Naive thymus-derived CD8-positive, alpha-beta T cell (primary cell): ENCODE measurements at places on chromosomes 7 and 10.

- peak; percentile 67 for DNase-seq
These were observed 816 bp downstream of the TECPR1 start for GRCh38 chr7:98251231-98251600.

- no peak for DNase-seq
These were observed at the start of gene ADCK2 for GRCh38 chr7:140672382-140673062. ADCK2 (plus strand) TSS chr7:140672945; CDS start chr7:140673331, 386 bp downstream.

GRCh38 chr7:76076995-76077394 is 29.1 kb downstream of the MDH2 start:
- DNase-seq, result no peak

DNA sequence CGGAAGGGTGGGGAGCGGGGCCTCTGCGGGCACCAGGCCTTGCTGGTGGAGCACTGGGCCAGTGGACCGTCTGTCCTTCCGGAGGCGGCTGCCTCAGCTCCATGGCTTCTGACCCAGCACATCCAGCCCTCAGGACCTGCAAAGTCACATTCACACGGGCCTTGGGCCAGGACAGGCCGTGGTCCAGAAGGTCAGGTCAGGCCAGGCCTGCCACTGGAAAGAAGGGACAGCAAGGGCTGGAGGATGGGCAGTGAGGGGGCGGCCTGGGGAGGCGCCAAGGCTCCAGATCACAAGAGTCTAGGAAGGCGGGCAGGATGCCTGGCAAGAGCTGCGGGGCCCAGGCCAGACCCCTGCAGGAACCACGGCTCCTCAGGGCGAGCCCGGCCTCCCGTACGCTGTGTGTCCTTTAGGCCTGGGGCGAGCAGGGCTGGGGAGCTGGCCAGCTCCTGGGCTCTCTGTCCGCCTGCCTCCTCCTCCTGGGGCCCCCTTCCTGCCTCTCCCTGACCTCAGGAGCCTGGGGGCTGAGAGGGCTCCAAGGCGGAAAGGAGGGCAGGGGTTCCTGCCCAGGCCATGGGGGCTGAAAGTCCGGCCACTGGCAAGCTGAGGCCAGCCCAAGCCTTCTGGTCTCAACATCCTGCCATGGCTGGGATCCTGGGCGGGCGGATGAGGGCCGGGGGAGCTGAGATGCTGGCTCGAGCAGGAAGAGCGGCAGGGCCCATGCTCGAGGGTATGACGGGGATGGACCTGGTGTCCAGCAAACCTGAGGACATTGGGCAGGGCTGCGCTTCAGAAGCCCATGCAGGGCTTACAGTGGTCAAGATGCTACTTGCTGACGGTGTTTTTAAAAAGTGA is 225.8 kb downstream of the ELFN1 start:
- DNase-seq, result no peak

DNA sequence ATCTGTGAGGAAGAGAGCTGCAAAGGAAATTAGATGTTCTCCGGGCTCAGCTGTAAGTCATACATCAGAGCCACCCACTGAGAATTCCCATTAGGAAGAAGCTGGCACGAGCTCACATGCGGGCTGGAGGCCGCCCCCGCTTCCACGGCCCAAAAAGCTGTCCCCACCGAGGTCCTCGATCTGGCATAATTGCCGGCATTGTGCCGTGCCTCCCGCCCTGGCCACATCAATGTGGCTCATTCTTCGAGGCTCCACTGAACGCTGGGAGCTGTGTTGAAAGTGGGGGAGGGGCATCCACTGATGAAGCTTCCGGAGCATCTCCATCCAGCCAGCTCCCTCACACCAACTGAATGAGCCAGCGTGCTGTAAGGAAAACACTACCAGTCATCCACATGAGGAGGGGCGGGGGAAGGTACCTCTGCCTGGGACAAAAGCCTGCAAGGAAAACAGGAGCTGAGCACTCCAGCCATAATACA is 173.1 kb downstream of the PTPRN2 start:
- DNase-seq, result peak; percentile 16
